SHP77 treated with DMSO at 0.1 percent for 48 hours (cell line): ENCODE measurements at places on chromosomes 7 and 10.
A peak's percentile ranks its signal among the peaks of the same experiment; 100 is the strongest.

- DNase-seq = no peak
These were observed 78.7 kb downstream of the VIPR2 start for GRCh38 chr7:159065852-159066480.

DNA sequence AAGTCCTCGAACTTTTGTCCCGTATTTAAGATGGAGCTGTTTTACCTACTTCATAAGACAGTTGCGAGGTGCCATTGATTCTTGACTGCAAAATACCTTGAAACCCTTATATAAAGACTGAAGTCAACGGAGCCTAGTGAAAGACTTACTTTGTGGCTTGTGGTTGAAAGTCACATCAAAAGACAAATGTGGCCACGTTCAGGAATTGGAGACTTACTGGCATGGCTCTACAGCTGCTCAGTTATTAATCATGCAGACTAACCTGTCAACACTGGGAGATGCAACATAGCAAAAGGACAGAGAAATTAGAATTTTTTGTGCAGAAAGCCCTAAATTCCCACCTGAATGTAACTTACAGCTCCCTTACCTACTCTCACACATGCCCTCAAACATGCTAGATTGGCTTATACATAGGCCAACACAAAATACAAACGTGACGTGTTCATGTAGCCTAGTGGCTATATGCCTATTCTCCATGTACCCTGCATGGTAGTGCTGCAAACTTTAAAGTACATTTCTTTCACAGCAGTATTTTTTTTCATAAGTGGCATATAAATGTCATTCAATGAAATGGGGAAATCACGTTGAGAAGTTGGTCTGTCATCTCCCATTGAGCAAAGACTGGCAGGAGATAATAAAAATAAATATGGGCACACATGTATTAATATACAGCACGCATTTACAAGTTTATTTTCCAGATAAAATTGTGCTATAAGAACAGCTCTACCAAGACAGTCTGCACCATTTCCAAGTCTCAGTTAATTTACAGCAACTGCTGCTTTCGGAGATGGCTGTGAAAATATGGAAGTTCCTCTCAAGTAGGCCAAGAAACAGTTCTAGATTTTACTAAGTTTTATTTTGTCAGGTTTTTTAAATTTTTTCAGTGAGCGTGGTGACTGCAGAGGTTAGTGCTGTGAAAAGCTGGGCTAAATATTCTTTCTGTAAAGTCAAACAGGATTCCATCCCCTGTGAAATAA lies 170.4 kb upstream of the C7orf33 start:
- no peak for DNase-seq

DNA sequence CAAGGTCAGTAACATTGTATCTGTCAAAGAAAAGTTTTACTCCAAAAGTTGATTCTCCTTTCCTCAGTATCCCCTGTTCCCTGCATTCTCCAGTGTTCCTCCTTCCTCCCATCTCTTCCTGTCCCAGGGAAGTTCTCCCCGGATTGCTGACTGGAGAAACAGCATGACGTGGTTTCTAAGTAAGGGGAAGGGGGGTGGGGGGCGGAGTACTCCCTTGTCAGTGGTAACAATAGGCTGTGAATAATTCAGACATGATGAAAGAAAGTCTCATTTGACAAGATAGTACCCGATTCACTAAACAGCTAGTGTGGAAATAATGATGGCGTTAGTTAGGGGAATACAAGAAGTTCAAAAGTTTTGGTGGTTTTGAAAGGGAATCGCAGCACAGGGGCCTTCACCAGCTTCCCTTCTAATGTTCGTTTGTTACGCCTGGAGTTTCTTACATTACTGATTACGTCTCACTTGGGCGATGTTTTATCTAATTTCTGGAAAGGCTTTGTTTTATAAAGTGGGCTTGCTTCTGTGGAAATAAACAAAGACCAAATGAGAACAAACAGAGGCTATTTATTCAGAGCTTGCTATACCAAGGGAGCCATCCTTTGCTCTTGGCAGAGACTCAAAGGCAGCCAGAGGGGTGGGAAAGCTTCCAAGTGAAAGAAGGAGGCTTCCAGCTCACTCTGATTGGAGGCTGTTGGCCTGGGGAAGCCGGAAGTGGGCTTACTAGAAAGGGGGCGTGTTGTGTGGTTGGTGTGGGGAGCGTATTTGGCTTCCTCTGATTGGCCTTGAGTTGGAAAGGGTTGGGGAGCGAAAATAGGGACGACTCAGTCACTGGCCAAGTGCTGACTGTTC lies 453.7 kb downstream of the SDK1 start:
- DNase-seq = peak; percentile 95

DNA sequence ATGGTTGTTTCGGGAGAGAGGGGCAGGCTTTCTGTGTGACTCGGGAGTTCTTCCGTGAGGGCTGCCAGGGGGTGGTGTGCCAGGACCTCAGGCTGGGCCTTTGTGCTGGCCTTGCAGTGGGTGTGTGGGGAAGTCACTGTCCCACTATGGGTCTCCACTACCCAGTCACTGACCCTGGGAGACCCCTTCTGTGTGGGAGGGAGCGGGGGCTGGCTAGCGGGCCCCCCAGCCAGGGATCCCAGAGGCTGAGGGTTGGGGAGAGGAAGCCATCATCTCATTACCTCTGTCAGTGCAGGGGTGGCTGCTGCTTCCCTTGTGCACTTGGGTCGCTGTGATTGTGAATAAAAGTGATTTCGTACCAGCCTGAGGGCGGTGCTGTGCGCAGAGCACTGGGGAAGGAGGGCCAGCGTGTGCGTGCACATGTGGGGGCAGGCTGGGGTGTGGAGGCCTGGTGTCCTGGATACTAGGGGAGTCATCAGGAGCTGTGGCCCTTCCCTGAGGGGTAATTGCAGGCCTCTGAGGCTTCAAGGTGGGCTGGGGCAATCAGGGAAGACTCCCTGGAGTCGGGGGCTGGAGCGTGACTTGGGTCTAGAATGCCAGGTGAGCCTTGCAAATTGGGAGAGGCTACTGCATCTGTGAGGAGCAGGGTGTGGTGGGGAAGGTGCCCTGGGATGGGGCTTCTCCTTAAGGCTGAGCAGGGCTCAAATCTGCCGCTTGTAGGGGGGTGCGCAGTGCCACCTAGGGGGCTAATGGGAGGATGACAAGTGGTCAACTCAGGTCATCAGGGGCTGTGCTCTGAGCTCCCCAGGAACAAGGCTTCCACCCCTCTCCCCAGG lies 98.9 kb downstream of the NEURL1 start:
- DNase-seq = peak; percentile 9
